Posterior vena cava (tissue), 2 donors: ENCODE measurements at places on chromosomes 1 and 21. TPM values are rescaled to one million over a fixed set of nuclear protein-coding genes. Genes with fewer than 3 reads are reported as not detected.

GIPC2 gene
- total RNA-seq: 8.4 TPM

CCSAP gene
- total RNA-seq: 4.7 TPM

KPRP gene
- not detected for total RNA-seq

TRNAU1AP gene
- total RNA-seq: 17.5 TPM

SYF2 gene
- total RNA-seq: 35.7 TPM

PDC gene
- total RNA-seq: not detected

IGFN1 gene
- 3.4 TPM for total RNA-seq

FABP3 gene
- total RNA-seq: 142 TPM

CFHR3 gene
- total RNA-seq: 0.79 TPM

IGSF3 gene
- 3.0 TPM for total RNA-seq

LRRC53 gene
- total RNA-seq: not detected

SETSIP gene
- not detected for total RNA-seq

OR2T29 gene
- total RNA-seq: not detected

OR2L8 gene
- not detected for total RNA-seq

KCNQ4 gene
- total RNA-seq: 10.3 TPM

LEPR gene
- 27.1 TPM for total RNA-seq

RHOU gene
- total RNA-seq: 15.7 TPM

NCAM2 gene
- total RNA-seq: 7.0 TPM
